ENCODE measurements at places on chromosomes 16 and 17. TPM values are rescaled to one million over a fixed set of nuclear protein-coding genes. Genes with fewer than 3 reads are reported as not detected.

GRCh38 chr17:45577571-45578279 is 87.2 kb upstream of the PLEKHM1 start:
- peaks cover 47% of the 10 kb centered on the region for H3K36me3 ChIP-seq
- H3K27me3 ChIP-seq = no peaks in the 10 kb centered on the region
- H3K27ac ChIP-seq = no peak overlapping the region
- H3K4me3 ChIP-seq = no peak overlapping the region
- no peak for DNase-seq

- no peak overlapping the region for H3K4me3 ChIP-seq
- H3K27ac ChIP-seq = no peak overlapping the region
- H3K27me3 ChIP-seq = no peaks in the 10 kb centered on the region
- H3K4me1 ChIP-seq = peaks cover 11% of the 10 kb centered on the region
- no peaks in the 10 kb centered on the region for H3K36me3 ChIP-seq
- no peak for DNase-seq
Observed at GRCh38 chr17:29240477-29240876, 6.2 kb upstream of the CRYBA1 start.

DNA sequence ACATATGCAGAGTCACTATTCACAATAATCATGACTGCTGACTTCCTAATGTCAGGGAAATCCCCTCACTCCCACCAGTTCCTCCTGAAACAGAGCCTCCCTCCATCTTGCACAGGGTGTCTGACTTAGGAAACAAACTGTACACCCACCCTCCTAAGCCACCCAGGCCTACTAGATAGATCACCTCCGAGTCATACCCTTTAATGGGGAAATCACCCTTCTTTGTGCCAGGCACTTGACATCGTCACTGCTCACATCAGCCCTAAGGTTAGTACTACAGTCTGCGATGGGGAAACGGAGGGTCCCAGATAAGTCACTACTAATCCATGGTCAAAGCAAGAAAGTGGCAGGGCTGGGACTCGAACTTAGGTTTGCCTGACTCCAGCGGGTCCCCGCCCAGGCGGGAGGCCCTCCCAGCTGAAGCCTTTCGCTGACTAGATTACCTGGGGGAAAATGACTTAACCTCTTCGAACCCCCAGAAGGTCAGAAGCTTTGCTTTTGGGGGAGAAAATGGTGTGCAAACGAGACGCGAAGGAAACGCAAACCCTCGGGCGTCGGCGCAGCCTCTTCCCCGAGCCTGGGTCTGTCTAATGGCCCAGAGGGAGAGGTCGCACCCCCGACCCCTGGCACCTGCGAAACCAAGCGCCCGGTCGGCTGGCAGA is 3.4 kb upstream of the MLLT6 start:
- DNase-seq = peak; percentile 79
- H3K27ac ChIP-seq = peak overlapping the region; percentile 95
- H3K4me3 ChIP-seq = peak overlapping the region; percentile 63

- H3K4me1 ChIP-seq = no peaks in the 10 kb centered on the region
- peaks cover 7% of the 10 kb centered on the region for H3K36me3 ChIP-seq
- DNase-seq = no peak
- H3K27me3 ChIP-seq = no peaks in the 10 kb centered on the region
- H3K27ac ChIP-seq = no peak overlapping the region
- no peak overlapping the region for H3K4me3 ChIP-seq
Observed at GRCh38 chr17:30395398-30396022, 16.8 kb downstream of the CPD start.

DNA sequence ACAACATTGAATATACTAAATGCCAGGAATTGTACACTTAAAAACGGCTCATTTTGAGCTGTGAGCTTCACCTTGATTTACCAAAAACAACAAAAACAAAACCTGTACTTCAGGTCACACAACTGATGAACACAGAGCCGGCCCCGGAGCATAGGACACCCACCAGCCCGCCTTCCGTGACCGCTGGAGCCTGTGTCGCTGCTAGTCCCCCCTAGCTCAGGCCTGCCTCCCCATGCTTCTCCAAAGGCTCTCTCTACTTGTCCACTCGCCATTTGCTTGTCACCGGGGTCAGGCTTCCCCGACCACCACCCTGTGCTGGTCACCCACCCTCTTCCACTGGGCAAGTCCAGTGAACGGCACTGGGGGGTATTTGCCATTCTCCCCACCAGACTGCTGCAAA is 113.8 kb upstream of the TNRC6C start:
- no peak overlapping the region for H3K27ac ChIP-seq
- no peak overlapping the region for H3K4me3 ChIP-seq

DNA sequence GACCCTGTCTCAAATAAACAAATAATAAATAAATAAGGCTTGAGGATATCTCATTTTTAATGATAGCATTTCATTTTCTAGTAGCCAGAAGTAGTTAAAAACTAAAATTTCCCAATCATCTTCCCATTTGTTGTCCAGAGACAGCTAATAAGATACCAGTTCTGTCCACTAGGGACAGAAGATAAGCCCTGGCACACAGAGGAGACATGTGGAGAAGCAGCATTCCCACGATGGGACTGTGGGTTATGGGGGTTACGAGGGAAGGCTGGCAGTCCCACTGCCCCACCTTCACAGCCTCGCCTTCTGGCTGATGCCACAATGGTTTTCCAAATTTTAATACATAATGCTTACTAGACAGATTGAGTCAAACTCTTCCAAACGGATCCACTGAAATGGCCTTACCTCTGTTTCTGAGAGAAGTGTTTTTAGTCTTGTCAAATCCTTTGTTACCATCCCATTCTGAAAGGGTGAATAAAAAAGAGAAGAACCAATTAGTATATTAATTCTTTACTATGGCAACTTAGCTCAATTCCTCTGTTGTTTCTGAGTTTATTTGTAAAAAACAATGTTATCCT is 44.2 kb downstream of the HELZ start:
- H3K27ac ChIP-seq = no peak overlapping the region
- peaks cover 48% of the 10 kb centered on the region for H3K36me3 ChIP-seq
- H3K4me3 ChIP-seq = no peak overlapping the region
- no peak for DNase-seq
- H3K27me3 ChIP-seq = no peaks in the 10 kb centered on the region

DNA sequence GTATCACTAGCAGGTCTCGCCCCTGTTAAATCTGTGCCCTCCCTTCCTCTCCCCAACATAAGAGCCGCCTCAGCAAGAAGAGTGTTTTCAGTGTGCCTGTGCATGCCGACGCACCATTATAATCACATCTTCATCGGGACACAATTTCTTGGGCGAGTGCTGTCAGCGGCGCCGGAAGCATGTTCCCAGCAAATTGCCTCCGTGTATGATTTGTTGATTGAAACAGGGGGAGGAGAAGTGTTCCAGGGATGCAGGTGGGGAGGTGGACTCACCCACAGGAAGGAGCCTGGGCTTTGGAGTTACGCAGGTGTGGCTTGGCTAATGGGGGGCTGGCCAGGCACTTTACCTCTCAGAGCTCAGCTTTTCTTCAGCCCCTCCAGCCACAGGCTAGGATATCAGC is 53.6 kb downstream of the SPACA3 start:
- H3K4me1 ChIP-seq = no peaks in the 10 kb centered on the region
- H3K36me3 ChIP-seq = no peaks in the 10 kb centered on the region
- H3K4me3 ChIP-seq = no peak overlapping the region
- H3K27me3 ChIP-seq = no peaks in the 10 kb centered on the region

- H3K27me3 ChIP-seq = no peaks in the 10 kb centered on the region
- H3K27ac ChIP-seq = no peak overlapping the region
- H3K36me3 ChIP-seq = no peaks in the 10 kb centered on the region
- no peak for DNase-seq
Observed at GRCh38 chr17:33704856-33705255, 411.8 kb upstream of the ASIC2 start.

CLEC3A gene
- total RNA-seq = not detected

OR4D1 gene
- 0.50 TPM for total RNA-seq

TSPOAP1 gene
- 51.5 TPM for total RNA-seq

Data from activated CD8-positive, alpha-beta T cell treated with anti-CD3 and anti-CD28 coated beads, Interleukin-2, amount 10 ng/mL, durations not matched to agents 7 days and 5 days (primary cell).